ENCODE measurements at places on chromosomes 5 and 9.

DNA sequence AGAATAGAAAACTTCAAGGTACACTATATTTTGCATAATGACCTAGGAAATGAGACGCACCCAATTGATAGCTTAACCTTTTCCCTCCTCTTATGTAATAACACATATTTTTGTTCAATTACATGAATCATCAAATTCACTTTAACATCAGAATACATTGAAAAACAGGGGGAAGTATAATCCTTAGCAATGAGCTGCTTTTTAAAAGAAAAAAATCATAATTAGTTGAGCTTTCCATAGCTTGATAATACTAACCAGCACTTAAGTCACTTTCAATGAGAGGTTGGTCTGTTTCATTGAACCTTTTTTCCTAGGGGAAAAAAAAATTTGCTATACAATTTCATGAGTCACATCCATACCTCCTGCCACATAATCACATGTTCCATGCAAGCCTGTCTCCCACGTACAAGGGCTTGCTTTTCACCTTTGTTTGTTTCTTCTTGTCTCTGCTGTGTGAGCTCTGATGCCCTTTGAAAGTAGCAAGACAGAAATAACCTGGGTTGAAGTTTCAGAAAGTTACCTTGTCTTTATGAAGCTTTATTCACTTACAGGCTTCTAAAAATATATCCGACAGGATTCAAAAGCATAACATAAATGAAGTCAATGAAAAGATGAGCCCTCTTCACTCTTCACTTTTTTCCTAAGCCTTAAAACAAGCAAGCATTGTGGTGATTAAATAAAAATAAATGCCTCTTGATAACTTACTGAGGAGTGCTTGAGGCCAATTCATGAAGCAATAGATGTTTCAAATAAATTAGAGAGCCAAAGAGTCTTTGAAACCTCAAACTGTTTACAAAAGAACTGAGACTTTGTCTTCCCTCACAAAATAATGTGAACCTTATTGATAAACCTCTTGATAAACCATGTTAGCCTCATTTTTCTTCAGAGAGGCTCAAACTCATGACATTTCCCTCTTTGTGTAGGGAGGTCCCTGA is 108.5 kb downstream of the FEM1C start:
- DNase-seq, result peak; percentile 23

DNA sequence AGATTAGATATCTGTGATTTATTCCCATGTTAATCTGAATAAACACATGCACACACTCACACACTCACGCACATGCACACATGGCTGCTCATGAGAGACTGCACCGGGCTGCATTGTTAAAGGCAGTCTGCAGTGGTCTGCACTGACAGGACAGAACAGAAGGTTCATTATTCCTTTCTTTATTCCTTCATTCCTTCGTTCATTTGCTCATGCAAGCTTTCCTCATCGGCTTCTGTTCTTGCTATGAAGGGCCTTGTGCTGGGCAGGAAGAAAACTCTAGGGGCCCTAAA is 41.4 kb upstream of the FSTL4 start:
- DNase-seq, result no peak

DNA sequence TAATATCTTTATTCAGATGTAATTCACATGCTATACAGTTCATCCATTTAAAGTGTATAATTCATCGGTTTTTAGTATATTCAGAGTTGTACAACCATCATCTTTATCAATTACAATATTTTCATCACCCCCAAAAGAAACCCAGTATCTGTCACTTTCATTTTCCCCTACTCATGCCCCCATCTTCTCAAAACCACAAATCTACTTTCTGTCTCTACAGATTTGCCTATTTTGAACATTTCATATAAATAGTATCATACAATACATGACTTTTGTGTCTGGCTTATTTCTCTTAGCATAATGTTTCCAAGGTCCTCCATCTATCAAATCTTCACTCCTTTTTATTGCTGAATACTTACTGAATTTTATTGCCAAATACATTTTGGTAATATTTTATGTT is 305.1 kb upstream of the SGCD start:
- no peak for DNase-seq

- peak; percentile 80 for DNase-seq
Observed at GRCh38 chr5:37840053-37841034, 503 bp upstream of the GDNF start.

DNA sequence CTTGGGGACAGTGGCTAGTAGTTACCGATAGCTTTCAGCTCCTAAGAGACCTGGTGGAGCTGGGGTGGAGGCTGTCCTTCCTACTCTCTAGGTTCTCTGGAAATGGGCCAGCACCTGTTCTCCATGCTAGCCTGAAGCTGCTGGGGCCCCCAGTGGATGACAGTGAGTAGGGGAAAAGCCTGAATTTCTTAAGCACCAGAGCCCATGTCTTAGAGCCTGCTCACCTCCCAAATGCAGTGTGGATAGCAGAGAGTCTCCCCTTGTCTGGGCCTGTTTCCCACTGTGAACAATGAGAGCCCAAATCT is 105.8 kb downstream of the DAB2IP start:
- DNase-seq, result no peak

DNA sequence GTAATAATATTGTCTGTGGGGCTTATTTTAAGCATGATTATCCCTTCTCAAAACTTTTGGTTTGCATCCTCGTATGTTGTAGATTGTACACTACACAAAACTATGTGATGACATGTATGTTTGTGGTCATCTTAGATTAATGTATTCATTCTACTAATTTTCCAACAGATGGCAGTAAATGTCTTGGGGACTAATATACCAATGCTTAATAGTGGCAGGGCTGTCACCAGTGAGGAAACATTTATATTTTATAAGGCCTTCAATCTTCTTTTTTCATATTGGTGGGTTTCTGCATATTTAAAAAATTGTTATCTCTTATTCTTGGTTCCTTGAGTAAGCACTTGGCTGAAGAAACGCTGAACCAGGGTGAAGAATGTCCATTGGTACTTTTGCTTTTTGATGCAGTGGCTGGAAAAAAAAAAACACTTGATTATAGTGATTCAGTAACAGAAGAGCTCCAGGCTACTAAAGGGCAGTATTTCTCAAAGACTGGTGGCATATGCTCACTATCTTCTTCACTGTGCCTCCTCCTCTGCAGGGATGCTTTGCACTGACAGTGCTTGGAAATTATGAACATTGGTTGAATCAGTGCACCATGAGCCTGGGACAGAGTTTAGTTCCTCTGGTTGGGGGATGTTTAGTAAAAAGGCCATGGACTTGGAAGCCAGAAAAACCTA is 530.3 kb downstream of the RASEF start:
- DNase-seq, result no peak

DNA sequence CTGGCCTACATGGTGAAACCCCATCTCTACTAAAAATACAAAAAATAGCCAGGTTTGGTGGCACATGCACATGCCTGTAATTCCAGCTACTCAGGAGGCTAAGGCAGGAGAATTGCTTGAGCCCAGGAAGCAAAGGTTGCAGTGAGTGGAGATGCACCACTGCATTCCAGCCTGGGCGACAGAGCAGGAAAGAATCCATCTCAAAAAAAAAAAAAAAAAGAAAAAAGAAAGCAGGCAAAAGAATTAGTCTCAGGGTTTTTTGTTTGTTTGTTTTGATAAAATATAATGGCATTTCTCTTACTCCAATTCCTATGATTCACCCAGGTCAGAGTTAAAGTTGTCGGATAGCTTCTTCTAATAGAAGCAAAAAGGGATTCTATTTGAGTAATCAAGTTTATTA is 67.0 kb upstream of the ATG10 start:
- DNase-seq, result peak; percentile 8

DNA sequence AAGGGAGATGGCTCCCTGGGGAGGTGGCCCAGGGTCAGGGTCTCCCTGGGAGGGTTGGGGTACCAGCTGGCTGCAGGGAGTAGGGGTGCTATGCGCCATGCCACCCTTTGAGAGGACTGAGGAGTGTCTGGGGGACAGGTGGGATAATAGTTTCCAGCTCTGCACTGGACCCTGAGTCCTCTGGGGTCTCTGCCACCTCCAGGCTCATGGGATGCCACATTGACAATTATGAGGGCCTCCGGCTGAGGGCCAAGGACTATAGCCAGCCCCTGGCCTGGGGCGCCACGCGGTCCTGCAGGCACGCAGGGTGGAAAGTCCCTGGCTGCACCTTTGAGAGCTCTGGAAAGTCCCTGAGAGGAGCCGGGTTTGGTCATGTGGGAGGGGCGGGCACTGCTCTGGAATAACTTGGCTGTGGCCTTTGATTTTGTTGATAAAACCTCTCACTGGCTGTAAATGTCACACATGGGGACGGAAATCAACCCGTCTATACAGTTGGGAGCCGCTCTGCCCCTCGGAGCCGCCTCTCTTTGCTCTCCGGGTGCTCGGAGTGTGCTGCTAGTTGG is 16.0 kb downstream of the TRAF2 start:
- DNase-seq, result peak; percentile 79
